Activated CD4-positive, alpha-beta T cell treated with anti-CD3 and anti-CD28 coated beads for 4 hours (primary cell): ENCODE measurements at places on chromosomes 2 and 18.

DNA sequence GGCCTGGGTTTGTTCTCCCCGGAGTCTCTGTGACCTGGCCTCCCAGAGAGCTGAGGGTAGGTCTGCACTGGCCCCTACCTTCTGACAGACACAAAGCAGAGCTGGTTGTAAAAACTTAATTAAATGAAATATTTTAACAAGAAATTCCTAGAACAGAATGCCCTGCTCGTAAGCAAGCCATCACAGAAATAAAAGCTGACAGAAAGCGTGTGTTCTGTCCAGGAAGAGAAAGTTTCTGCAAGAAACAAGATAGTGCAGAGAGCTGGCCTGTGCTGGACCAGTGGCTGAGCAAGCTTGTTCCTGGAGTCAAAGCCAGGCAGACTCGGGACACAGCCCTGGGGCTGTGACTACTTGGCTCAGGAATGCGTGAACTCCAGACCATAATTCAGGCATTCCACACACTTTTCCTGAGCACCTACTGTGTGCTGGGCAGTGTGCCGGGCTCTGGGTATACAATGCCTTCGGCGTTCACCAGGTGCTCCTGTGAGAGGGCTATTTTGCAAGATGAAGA lies 51.6 kb downstream of the APOB start:
- DNase-seq: no peak

GRCh38 chr2:45009928-45010701 lies 863 bp upstream of the SIX2 start:
- no peak for DNase-seq

- DNase-seq: no peak
These were observed 232.8 kb upstream of the ATP5MC3 start for GRCh38 chr2:175414191-175414881.

- no peak for DNase-seq
These were observed 271.8 kb downstream of the GLI2 start for GRCh38 chr2:121007490-121007853.

DNA sequence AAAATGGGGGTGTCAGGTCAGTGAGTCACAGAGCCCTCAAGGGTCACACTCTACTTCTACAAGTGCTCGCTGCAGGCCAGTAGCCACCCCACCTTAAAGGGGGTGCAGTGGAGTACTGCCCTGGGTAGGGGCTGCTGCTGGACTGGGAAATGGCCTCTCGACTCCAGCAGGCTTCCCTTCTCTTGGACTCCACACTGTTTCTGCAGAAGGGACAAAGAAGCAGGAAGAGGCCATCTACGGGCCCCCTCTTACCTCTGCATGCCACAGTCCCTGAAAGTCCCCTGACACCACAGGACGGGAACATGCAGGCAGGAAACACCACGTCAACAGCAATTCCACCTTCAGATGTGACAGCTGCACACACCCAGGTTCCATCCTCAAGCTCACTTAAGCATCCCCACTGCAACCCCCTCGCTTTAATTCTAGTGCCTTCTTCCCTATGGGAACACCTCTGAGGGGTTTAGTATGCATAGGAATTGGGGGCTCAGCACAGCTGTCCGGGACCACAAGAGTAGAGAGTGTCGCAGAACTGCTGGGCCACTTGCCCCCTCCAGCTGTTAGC lies 22.3 kb downstream of the SNED1 start:
- DNase-seq: no peak

DNA sequence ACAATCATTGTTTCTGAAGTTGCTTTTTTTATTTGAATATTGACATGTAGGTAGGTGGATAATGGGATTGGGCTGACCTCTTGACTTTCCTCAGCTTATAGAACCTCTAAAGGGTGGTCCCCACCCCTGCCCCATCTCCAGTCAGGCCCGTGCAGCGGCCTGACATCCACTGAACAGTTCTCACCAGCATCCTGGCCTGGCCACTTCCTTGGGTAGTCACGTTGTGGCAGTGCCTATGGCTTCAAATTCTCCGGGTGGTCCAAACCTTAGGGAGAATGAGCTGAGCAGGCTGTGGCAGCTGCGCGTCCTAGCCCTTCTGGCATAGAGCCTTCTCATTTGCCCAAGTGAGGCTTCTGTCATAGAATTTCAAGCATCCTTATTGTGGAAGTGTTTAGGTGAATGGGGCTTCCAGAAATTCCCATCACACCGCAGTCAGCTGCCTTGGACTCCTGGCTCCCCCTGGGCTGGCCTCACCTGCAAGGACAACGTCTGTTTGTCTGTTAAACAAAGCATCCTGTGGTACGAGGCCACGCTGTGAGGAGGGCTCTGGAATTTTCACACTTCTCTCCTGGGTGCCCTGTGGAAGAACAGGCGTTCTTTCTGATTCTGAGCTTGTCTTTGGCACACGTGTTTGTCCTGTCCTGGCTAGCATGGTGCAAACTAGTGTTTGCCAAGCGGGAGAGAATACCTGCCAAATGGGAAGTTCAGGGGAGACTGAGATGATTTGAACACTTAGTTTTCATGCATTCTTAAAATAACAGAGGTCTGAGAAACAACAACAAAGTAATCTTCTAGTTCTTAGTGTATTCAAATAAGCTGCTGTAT lies 31.8 kb upstream of the OTOS start:
- DNase-seq: no peak

DNA sequence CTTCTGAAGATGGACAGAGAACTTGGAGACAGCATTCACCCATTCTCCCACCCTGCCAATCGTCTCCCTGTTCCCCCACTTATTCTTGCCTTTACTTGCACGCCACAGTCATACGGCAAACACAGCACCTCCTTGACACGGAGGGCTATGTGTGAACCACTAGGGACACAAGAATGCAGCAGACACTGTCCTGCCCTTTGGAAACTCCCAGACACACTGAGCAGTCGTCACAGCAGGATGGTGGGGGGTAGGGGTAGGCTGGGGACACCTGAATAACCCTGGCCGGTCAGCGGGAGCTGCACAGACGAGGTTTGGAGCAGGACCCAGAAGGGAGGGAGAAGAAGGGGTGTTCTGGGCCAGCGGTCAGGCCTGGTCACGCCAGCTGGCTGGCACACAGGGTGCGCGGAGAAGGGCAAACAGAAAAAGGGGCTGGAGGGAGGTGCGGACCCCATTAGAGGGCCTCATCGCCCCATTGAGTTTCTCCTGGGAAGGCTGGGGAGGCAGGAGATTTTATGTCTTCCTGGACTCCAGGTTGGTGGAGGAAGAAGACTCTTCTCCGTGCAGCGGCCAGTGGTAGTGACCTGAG lies 40.0 kb upstream of the FOSL2 start:
- DNase-seq: no peak

DNA sequence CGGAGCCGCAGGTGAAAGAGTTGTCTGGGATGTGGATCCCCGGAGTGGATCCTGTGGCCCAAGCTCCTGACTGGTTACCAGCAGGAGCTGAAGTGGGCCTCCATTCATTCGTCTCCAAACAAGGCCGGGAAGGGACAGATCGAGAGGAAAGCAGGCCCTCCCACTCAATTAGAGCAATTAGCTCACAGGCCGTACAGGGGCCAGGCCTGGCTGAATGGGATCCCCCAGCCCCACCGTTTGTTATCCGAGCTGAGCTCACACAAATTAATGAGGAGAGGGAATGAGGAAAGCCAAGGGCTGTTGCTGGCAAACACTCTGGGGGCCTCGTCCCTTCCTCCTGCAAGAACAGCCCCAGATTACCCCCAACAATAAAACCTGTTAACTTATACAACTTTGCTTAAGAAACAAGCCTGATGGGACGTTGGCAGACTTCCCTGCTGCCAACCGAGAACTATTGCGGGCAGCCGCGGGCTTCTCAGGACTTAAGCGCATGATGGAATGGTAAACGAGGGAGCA lies 338.0 kb downstream of the BCL11A start:
- DNase-seq: no peak

GRCh38 chr18:57819671-57820460 lies 16.8 kb upstream of the ATP8B1 start:
- DNase-seq: no peak

DNA sequence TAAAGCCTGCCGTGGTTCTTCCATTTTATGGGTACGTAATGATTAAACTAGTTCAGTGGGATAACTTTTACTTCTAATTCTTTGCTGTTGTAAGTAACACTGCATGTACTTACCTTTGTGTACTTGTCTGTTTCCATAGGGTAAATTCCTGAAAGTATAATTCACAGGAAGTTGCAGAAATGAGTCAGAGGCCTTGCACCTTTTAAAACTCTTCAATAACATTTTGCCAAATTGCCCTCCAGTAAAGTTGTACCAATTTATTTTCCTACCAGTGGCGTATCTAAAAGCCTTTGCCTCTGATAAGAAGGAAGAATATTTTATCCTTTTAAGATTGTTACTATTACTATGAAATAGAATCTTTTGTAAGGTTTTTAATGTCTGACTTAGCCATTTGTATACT lies 65.1 kb downstream of the CAB39 start:
- no peak for DNase-seq

- DNase-seq: no peak
These were observed 1.5 kb downstream of the AQP4 start for GRCh38 chr18:26863921-26864497.

DNA sequence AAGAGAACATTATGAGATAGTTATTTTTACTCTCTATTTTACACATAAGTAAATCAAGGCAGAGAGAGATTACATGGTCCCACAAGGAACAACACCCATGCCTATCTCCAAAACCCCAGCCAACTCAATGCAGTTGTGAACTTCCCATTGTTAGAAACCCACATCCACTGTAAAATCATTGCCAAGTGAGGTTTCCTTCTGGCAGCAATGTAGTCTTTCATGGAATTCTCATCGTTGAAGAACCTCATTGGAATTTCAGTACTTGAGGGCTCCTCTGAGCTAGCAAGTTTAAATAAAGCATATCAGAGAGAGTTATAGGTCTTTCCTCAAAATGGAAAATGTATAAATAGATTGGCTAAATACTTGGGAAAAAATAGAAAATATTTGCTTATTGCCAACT lies 105.2 kb downstream of the RAD51AP2 start:
- DNase-seq: no peak

DNA sequence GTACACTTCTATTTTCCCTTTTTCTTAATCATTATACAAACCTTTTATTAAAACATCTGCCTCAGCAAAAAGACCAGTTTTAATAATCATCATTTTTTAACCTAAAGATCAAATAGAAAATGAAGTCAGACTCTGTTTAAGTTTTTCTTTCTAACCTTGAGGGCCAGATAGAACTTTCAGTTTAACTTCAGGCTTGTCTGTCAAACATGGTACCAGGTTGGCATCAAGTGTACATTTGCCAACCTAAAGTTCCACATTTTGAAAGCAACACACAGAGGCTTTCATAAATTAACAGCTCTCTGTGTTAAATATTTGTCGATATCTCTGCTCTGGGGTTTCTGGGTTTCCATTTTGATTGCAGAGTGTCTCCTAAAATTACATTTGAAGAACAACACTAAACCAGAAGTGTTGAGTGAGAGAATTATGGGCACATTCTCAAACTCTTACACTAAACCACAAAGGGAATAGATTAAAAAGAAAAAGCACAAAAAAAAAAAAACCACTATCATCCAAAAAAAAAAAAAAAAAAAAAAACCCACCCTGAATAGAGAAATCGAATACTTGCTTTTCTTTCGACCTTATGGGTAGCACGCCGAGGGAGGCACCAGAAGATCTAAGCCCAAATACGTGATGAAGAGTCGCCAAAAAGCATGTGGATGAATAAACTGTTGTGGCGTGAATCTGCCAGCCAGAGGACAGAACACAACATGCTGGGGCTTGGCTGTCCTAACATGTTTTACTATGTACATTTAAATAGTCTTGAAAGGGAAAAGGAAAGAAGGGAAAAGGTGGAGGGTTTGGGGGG lies 166.2 kb downstream of the TCF4 start:
- DNase-seq: no peak

DNA sequence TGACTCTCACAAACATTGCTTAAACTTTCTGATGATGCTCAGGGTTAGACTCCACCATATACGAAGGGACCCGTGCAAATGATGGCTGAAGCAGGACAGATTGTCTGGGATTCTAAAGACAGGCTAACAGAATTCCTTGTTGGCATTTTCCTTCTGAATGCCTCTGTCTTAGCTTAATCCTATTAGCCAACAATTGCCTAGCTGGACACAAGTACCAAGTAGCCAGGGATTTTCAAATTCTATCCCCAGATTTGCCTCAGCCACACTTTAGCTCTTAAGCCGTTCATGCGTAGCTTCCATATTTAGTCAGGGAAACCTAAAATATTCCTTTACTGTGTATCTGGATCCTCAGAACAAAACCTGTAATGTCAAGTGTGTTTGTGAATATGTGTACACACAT lies 40.0 kb downstream of the COL4A3 start:
- DNase-seq: no peak

GRCh38 chr2:177106212-177106611 lies 106.4 kb upstream of the HNRNPA3 start:
- DNase-seq: no peak

DNA sequence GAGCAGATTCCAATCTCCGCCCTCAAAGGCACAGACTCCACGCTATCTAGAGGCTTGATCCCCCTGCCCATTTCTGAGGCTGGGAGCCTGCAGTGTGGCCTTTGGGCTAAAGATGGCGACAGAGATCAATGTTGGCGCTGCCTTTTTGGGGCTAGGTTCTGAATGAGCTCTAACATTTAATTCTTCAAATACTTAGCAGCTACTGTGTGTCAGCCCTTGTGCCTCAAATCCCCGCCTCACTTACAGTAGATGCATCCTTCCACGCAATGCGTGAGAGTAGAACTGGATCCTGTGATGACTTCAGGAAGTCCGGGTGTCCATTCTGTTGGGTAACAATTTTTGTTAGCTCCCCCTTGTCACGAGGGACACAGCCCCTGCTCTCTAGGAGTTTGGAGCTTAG lies 12.4 kb downstream of the IL1F10 start:
- peak; percentile 14 for DNase-seq

- DNase-seq: no peak
These were observed 67.2 kb downstream of the SLC8A1 start for GRCh38 chr2:40384714-40385113.

- DNase-seq: no peak
These were observed 236.9 kb downstream of the RBM43 start for GRCh38 chr2:151024696-151025251.

GRCh38 chr2:156306821-156307220 lies 25.7 kb downstream of the NR4A2 start:
- no peak for DNase-seq

- DNase-seq: no peak
These were observed 116.3 kb downstream of the ACAA2 start for GRCh38 chr18:49697049-49697448.

- DNase-seq: no peak
These were observed 14.1 kb downstream of the DYNC2LI1 start for GRCh38 chr2:43787895-43788294.

- no peak for DNase-seq
These were observed 18.1 kb upstream of the PKDCC start for GRCh38 chr2:42029639-42030199.

DNA sequence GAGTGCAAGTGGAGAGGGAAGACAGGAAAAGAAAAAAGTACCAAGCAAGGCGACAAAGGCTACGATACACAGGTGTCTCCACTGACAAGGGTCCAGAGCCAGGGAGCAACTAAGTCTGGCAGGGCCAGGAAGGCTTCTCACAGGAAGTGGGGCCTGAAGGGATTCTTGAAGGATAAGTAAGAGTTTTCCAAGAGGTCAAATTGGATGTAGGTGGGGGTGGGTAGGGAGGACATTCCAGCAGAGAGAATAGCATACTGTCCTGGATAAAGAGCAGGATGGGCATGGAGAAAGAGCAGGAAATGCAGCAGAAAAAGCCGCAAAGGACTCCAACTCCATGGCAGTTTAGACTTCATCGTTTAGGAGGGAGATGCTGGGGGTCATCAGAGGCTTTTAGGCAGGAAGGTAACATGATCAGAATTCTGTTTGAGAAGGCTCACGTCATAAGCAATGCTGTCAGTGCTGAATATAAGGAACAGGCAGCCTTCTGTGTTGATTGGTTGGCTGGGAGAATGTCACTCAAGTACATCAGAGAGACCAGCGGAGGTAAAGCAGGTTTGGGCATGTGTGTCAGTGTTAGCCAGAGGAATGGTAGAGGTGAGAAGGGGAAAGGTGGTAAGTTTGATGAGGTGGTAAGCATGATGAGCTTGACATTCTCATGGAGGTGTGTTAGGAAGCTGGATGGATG lies 35.1 kb downstream of the ARHGAP25 start:
- no peak for DNase-seq
